ENCODE measurements at places on chromosomes 3 and 15. TPM values are rescaled to one million over a fixed set of nuclear protein-coding genes. Genes with fewer than 3 reads are reported as not detected.

DNA sequence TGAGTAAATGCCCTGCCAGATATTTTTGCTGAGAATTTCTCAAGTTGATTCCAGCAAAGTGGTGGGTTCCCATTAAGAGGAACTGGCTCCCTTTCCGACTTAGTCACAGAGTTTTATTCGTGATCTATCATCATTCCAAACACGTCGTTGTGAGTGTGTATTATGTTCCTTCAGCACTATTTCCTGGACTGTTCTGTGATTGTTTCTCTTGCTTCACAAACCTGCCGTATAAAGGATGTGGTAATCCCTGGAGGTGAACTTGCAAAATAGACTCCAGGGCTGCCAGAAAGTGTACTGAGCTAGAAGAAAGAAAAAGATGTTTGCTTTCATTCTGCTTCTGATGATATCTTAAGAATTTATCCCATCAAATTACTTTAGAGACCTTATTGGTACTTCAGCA is 14.5 kb upstream of the CAPN3 start:
- DNase-seq, result no peak

Gene ZFAND6
- 64.5 TPM for total RNA-seq

Gene ITGB5
- total RNA-seq, result 257 TPM

DNA sequence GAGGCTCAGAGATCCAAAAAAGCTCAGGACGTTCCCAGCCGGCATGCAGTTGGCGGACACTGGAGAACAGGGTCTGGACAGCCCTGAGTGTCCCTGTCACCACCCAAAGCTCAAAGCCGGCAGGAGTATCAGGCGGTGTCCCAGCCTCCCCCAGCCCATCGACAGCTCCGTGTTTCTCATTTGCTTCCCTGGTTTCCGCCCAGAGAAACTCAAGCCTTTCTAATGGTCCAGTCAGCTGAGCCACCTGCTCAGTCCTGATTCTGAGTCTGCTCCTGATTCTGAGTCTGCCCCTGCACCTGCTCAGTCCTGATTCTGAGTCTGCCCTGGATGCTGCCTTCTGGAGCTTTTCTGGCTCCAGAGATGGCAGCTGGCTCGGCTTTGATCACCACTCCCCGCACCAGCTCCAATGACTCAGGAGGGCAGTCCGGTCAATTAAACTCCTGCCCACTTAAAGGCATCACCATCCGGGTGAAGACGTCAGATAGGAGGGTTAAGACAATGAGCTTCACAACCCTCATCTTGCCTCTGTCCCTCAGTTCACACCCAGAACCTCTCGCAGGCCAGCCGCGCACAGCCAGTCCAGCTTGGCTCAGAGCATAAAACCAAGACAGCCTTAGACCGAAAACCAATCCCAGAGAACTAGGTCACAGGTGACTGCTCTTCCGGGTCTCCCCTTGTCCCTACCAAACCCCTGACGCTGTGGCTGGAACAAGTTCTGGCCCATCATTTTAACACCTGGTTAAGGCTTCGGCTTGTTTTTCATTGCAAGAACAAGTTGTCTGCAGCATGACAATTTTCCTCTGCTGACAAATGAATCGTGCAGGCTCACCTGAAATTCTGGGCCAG is 6.8 kb downstream of the PCSK6 start:
- no peak for DNase-seq

Gene B3GALNT1
- 13.4 TPM for total RNA-seq

GRCh38 chr3:30162579-30162978 is 443.8 kb upstream of the TGFBR2 start:
- no peak for DNase-seq
